Kidney epithelial cell (primary cell): ENCODE measurements at places on chromosomes 5 and 9. TPM values are rescaled to one million over a fixed set of nuclear protein-coding genes. Genes with fewer than 3 reads are reported as not detected.

- no peak for DNase-seq
Observed at GRCh38 chr9:9108641-9109040, 1309.1 kb upstream of the DMAC1 start.

GRCh38 chr9:10265153-10265631 is 347.6 kb downstream of the PTPRD start:
- peak; percentile 85 for DNase-seq

- DNase-seq: no peak
Observed at GRCh38 chr9:129849901-129850300, 14.6 kb downstream of the USP20 start.

GRCh38 chr5:31630931-31631330 is 8.0 kb upstream of the PDZD2 start:
- DNase-seq: no peak

DNA sequence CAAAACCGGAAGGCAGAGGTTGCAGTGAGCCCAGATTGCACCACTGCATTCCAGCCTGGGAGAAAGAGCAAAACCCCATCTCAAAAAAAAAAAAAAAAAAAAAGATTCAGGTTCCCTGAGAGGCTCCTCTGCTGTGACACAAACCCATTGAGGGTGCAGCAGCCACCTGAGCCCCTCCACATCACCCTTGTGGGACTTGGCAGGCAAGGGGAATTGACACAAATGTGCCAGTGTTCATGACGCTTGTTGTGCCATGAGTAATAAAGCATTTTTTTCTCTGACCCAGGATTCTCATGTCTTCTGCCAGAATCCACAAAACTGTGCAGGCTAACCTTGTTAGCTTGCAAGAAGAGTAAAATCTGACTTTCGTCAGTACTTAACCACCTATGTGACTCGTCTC is 149.6 kb downstream of the TTC39B start:
- DNase-seq: no peak

- peak; percentile 48 for DNase-seq
Observed at GRCh38 chr9:112819635-112820496, 69.3 kb downstream of the SNX30 start.

- no peak for DNase-seq
Observed at GRCh38 chr9:113630386-113631136, 167.0 kb downstream of the RGS3 start.

- DNase-seq: no peak
Observed at GRCh38 chr5:30042677-30043076, 1150.8 kb upstream of the CDH6 start.

DNA sequence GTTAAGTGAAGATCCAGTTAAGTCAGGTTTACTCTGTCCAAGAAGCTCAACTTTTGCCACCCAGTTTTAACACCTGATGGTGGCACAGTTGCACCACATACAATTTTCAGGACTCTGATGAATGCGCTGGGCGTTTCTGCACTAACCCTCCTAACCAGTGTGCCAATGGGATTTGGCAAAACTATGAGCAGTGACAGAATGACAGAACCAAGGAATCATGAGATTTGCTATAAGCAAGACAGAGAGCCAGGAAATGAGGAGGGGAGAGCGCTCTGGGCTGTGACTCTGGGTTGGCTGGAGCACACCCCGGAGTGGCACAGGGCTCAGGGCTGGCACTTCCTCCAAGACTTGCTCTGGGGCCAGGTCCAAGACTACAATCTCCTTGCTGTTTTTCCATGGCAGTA is 84.1 kb downstream of the SH3PXD2B start:
- DNase-seq: no peak

DNA sequence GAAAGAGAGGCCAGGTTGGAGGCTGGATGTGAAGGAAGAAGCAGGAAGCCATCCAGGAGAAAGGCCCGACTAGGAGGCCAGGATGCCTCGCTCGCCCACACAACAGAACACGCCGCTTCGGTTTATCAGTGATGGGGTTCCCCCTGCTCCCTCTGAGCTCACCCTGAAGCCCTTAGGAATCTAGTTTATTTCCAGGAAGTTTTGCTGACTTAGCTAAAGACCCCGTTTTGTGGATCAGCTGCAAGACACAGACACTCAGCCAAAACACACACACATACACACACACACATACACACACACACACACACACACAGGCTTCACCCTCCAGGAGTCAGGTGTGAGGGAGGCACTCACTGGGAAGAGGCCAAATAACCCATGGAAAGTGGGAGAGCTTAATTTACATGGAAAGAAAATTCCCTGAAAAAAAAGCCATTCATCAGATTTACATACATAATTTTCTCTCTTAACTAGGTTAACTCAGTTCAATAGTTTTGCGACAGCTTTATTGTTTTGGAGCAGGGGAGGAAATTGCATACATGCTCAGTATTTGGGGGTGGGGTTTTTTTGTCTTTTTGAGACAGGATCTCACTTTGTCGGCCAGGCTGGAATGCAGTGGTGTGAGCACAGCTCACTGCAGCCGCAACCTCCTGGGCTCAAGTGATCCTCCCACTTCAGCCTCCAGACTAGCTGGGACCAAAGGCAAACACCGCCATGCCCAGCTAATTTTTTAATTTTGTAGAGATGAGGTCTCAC is 92.7 kb upstream of the HAND1 start:
- DNase-seq: no peak

DNA sequence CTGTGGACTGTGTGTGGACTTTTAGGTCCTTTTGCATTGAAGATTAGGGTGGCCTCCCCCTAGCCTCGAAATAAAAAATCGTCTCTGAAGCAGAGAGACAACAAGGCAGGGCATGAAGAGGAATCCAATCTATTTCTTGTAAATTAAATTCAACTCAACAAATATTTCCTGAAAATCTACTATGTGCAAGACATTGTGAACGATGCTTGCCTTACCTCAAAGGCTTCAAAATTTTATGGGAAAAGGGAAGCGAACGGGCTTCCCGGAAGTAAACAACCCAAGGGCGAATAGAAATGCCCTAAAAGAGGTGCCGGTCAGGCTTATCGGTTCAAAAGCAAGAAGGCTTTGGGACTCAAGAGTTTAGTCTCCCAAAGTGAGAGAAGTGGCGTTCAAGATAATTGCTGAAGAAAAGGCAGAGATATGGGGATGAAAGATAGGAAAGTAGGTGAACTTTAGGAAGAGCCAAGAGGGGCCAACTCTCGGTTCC is 525 bp downstream of the KIF24 start:
- DNase-seq: no peak

DNA sequence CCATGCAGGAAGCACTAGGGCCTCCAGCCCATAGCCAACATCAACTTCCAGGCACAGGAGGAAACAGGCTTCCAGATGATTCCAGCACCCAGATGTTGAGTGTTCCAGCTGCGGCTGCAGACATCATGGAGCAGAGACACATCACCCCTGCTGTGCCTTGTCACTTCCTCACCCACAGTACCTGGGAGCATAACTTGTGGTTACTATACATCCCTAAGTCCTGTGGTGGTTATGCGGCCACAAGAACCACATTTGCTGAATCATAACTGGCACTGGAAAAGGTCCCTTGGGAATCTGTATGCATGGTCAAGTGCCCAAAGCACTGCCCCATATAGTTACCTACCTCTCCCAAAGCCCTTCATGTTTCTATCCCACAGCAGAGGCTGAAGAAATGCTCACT is 56.6 kb downstream of the WHRN start:
- DNase-seq: peak; percentile 7

DNA sequence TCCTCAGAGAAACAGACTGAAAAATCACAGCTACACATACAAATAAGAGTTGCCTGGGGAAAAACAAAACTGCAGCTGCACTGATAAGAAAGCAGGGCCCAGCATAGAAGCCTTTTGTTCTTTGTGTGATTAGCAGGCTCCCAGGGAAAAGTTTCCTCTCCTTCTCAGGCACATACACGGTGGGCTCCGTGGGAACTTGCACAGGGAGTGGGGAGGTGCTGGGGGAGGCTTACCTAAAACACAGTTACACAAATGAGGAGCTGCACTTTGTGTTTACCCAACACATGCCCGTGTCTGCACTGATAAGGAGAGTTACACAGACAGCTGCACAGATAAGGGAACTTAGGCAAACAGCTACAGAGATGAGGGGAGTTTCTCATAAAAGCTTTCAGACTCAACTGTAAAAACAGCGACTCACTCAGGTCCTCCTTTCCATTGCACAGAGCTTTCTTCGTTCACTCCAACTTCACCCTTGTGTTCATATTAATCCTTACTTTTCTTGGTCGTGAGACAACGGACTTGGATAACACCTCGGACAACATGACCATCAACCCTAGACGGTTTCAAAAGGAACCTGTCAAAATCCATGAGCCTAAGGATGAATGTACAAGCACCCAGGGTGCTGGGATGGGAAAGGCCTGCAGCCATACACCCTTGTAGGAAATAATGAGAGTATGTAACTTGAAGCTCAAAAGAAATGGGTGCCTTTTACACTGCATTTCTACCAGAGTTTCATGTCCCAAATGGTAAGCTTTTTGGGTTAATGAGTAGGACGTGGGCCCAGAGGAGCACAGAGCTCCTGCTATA is 50.8 kb downstream of the SERINC5 start:
- no peak for DNase-seq

DNA sequence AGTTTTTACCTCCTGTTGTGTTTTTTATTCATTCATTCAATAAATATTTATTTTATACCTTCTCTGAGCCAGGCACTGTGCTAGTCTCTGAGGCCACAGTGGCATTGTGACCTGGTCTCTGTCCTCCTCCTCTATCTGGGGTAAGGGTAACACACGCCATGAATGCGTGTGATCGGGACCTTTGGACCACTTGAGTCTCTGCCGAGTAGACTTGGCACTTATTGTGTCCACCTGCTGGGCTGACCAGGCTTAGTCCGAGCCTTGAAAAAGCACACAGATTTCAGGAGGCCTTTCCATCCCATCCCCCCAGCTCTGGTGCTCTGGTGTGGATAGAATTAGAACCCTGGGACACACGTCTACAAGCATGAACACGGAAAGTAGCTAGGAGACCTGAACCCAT is 58.7 kb downstream of the ERGIC1 start:
- DNase-seq: no peak

DNA sequence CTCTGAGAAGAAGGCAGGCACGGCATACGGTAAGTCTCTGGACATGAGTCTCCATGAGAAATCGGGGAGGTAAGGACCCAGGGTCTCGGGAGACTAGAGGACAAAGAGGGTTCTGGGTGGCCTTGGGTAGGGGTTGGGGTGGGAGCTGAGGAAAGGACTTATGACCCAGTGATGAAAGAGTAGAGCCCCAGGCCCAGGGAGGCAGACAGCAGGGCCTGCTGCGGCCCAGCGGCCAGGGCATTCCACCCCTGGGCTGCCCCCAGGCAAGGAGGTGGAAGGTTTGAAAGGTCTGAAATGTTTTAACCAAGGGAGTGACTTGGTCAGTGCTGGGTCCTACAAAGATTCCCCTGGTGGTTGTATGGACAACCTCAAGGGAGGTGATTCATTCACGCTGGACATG is 89.1 kb downstream of the CRB2 start:
- DNase-seq: no peak

DNA sequence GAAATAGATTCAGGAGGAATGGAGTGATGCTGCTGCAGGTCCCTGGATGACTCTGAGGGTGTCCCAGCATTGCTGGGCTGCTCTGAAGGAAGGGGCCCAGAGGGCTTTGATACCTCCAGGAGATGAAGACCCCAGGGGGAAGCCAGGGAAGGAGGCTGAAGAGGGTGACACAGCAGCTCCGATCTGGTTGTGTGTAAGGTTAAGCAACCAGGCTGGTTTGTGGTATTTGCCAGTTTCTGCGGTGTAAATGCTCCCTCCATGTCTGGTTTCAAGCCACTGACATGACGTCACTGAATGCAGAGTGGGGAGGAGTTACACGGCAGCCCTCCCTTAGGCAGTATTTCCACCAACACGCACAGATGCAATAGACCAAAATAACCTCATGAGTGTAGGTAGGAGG is 40.0 kb upstream of the ORM1 start:
- peak; percentile 49 for DNase-seq

- DNase-seq: no peak
Observed at GRCh38 chr9:15278091-15278687, 28.8 kb downstream of the TTC39B start.

- no peak for DNase-seq
Observed at GRCh38 chr5:58775701-58776262, 192.9 kb downstream of the RAB3C start.

- no peak for DNase-seq
Observed at GRCh38 chr5:55498457-55498856, 36.3 kb downstream of the PLPP1 start.

DNA sequence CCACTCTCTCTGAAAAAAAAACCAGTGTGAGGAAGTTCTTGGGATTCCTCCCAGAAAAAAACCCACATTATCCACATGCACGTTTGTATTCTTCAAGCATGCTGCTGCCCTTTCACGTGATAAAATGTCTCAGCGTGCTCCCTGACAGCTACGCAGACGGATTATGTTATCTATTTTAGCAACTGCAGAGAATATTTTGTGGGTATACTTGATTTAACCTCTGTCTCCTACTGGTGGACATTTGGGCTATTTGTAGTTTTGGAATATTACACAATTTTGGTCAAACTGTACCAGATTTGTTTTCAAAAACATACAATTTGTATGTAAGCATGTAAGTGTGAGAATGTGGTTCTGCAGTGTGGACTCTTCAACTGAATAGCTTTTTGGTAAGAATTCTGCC is 10.7 kb downstream of the PRRC2B start:
- no peak for DNase-seq

Gene PCDHAC1
- total RNA-seq: 0.07 and 0.17 TPM in 2 replicates

Gene NFIB
- total RNA-seq: 3.1 and 3.3 TPM in 2 replicates

Gene PCDH12
- not detected in 2 replicates for total RNA-seq

Gene FGD3
- total RNA-seq: 0.41 and 0.46 TPM in 2 replicates

Gene ENTREP1
- total RNA-seq: 3.1 and 3.8 TPM in 2 replicates

Gene EQTN
- not detected in 2 replicates for total RNA-seq

Gene ISL1
- 0.17 TPM in 1 of 2 replicates, not detected in the other for total RNA-seq

Gene SLC6A18
- not detected in 2 replicates for total RNA-seq

Gene CDC20B
- total RNA-seq: 0.27 TPM in 1 of 2 replicates, not detected in the other

Gene PDE8B
- 0.21 and 0.33 TPM in 2 replicates for total RNA-seq

Gene WNT8A
- total RNA-seq: not detected in 2 replicates

Gene C5
- total RNA-seq: 0.63 and 0.89 TPM in 2 replicates

Gene ZMAT2
- total RNA-seq: 27.2 and 42.4 TPM in 2 replicates

Gene MEIKIN
- not detected in 2 replicates for total RNA-seq

Gene SPATA31D1
- total RNA-seq: not detected in 2 replicates

Gene SPATA31A3
- total RNA-seq: not detected in 2 replicates

Gene TAS2R1
- total RNA-seq: not detected in 2 replicates

Gene ARRDC3
- 35.2 and 39.1 TPM in 2 replicates for total RNA-seq

Gene THG1L
- total RNA-seq: 17.9 and 18.6 TPM in 2 replicates

Gene NR5A1
- not detected in 2 replicates for total RNA-seq

Gene DOCK8
- 2.6 and 3.8 TPM in 2 replicates for total RNA-seq

Gene FBP1
- 2.5 and 5.6 TPM in 2 replicates for total RNA-seq

Gene QSOX2
- 17.3 and 19.2 TPM in 2 replicates for total RNA-seq

Gene PCDHB10
- 1.6 and 3.4 TPM in 2 replicates for total RNA-seq

Gene TMEM250
- 60.3 and 64.8 TPM in 2 replicates for total RNA-seq

Gene AHRR
- total RNA-seq: 2.6 and 4.9 TPM in 2 replicates
